ENCODE measurements at places on chromosomes 3 and 15.

DNA sequence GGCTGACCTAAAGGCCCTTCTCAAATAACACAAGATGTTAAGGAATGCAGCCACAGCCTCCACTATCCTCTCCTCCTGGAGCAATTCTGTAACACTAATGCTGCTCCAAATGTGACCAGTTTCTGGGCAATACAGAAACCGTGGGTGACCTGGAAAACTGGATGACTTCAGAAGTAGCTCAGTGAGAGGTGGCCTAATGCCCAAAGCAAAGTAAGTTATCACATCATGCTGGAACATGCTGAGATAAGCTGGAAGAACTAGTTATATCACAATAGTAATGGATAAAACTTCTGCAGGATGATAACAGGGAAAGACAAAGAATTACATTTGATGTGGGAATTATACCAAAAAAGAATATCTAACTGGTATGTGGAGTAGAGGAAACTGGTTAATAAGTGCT is 72.0 kb downstream of the DHX30 start:
- no peak for DNase-seq

DNA sequence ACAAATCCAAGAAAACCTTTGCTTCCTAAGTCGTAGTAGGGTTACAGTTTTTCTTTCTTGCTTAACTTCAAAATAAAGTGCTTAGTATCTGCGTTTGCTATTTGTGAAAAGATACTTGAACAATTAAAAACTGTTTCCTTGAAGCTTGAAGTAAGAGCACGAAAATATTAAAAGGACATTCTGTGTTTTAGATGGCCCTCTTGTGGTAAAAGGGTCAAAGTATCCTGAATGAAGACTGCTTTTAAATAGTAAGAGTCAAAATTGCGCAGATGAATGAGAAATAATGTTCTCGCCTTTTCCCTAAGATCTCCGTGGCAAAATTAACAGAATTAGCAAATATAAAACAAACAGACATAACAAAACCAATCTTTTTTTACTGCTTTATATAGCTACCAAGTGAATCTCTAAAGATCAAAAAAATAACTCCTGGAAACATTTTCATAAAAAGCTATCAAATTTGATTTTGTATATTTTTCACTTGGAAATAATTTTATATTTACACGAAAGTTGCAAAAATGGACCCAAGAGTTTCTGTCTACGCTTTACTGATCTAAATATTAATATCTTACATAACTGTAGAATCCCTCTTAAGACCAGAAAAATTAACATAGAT is 175.4 kb downstream of the MBNL1 start:
- DNase-seq: peak; percentile 15

DNA sequence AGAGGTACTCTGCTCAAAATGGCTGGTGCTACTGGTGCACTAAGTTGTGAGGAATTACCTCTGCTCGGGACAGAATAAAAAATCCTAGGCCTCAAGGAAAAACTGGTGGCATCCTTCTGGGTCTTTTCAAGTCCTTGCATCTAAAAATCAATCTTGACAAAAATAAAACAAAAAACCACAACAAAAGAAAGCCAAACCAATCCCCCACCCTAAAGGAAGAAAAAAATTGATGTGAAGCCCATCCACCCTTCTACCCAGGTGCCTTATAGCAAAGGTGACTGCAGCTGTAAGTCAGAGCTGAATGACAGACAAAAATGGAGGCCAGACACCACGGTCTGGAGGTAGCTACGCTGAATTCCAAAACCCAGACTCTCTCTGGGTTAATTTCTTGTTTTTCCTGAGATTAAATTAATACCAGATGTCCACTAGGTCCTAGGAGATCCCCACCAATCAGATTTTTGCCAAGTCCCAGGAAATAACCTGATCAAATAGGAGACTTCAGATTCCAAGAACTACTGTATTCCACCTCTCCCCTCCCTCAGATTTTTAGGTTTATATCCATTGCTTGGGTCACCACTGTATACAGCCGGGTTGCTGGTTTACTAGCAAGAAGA is 33.5 kb downstream of the ABCC5 start:
- no peak for DNase-seq

- no peak for DNase-seq
These were observed 103.9 kb upstream of the CHD2 start for GRCh38 chr15:92796161-92796611.

DNA sequence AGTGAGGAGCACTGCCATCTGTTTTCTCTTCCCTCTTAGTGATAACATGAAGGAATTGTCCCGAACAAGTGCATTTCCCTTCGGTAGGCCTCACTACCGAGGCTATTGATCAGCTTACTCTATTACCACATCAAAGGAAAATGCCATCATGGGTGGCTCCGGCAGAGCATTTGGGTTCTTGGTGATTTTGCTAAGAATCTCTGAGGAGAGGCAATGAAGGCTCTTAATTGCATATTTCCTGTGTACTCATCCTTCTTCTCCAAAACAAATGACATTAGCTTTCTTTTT is 35.3 kb downstream of the CHRD start:
- no peak for DNase-seq

DNA sequence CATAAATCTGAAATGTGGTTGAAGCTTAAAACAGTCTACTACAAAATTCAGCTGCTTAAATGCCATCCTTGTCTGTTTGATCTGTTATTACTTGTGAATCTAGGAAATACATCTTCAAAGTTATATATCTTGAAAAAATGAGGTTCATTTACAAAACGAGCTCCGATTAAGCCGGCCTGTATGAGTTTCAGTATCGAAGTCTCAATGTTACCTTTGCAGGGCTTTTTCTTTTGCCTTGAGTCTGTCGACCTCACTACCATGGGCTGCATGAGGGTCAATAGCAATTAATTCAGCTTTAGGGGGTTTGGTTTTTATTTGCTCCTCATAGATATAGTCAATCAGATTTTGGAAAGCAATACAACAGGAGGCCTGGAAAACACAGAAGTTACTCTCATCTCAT is 23.2 kb downstream of the ERICH6 start:
- no peak for DNase-seq

DNA sequence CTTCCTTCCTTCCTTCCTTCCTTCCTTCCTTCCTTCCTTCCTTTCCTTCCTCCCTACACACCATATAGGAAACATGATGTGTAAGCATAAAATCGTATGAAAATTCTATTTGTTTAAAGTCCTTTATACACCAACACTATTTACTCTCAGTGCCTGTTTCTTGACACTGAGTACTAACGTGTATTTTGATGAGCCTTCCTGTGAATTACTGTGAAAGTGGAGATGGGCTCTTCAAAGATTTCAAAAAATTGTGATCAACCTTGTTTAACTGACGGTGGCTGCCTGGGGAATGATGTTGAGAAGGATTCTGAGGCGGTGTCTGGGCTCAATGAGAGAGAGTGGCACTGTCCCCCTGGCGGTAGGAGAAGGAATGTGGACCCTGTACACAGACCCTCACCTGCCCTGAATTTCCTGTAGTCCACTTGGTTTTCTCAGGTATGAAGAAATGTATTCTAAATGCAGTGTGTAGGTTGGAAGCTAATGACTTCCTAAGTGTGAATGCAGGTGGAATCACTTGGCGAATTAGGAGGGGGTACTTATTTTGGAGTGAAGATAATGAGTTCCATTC is 237.9 kb downstream of the GAP43 start:
- no peak for DNase-seq

DNA sequence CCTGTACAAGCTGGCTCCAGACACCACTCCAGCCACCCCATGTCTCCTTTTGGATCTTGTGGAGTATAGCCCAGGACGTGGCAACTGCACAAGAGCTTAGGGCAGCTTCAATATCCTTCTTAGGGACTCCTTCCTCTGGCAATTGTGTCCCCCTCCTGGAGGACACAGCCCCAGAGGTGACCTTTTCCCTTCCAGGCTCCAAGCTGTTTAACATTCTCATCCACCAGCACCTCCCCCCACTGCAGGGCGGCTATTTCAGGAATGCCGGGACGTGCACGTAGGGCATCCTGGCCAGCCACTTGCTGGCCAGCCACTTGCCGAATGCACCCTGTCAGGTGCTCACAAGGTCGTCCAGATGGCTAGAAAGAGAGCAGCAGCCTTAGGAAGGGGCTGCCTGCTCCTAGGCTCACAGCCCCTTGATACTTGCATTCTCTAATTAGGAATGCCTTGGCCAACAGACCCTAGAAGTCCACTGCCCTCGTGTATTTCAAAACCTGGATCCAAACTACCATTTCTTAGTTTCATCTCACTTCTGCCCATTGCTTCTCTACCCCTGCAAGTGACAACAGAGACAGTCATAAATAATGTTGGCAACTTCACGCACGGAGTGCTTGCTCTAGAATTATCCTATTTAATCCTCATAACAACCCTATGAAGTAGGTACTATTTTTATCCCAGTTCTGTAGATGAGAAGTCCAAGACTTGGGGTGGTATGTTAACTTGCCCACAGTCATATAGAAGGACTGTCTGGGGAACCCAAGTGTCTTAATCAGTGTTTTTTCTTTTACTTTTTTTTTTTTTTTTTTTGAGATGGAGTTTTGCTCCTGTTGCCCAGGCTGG is 24.5 kb upstream of the IDH2 start:
- DNase-seq: no peak

DNA sequence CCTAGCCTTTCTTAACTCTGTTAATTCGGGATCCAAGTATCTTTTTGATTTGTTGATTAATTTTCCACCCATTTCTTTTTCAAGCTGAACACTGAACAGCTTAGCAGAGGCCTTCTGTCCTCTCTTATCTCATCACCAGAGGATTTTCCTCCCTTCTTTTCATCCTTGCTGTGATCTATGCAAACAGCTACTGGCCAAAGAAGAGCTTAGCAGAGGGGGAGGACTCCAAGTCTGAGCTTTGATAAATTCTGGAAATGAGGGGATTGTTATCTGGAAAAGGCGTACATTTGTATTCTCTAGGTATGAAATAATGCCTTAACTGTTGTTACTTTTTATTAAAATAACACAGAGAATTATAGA is 13.4 kb downstream of the DZIP3 start:
- no peak for DNase-seq

- peak; percentile 57 for DNase-seq
These were observed 479.4 kb downstream of the NTRK3 start for GRCh38 chr15:87777054-87777561.

DNA sequence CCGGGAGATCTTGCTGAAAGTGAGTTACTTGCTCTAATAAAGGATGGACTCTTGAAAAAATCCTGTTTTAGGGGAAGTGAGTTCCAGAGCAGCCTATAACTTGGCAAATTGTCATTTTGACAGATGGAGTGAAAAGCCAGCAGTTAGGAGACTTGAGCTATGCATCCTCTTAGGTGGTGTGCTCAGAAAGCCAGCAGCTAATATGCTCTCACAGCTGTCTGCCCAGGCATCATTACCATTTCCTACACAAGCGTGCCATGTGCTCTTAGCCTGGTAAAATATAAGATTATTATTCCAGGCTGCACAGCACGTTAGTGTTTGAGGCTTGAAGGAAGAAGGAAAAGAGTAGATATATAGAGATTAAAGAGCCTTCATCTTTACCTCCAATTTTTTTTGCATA is 151.0 kb downstream of the CHL1 start:
- no peak for DNase-seq

All from skeletal muscle cell (primary cell).